ENCODE measurements at places on chromosomes 1 and 21. TPM values are rescaled to one million over a fixed set of nuclear protein-coding genes. Genes with fewer than 3 reads are reported as not detected.

Gene FCGR3A
- not detected for total RNA-seq

Gene CDK11B
- total RNA-seq: 6.7 TPM

Gene RGS4
- total RNA-seq: 235 TPM

Gene AMIGO1
- 0.76 TPM for total RNA-seq

Gene CXADR
- 26.6 TPM for total RNA-seq

Gene FLVCR1
- 9.4 TPM for total RNA-seq

Gene ETV3L
- total RNA-seq: not detected

Gene FLG
- total RNA-seq: under 0.01 TPM

Gene YARS1
- 161 TPM for total RNA-seq

Gene LRRN2
- total RNA-seq: not detected

Gene JAM2
- total RNA-seq: 0.15 TPM

Gene NBPF4
- total RNA-seq: not detected

Gene SYNC
- total RNA-seq: 9.1 TPM

Gene CELSR2
- 0.65 TPM for total RNA-seq

Gene BRDT
- not detected for total RNA-seq

Gene MYOG
- not detected for total RNA-seq

Gene TRAPPC10
- 19.5 TPM for total RNA-seq

Gene FAM177B
- not detected for total RNA-seq

Gene TGFB2
- total RNA-seq: 6.8 TPM

Gene ENAH
- total RNA-seq: 25.0 TPM

Gene FAM20B
- 33.5 TPM for total RNA-seq

Gene MMP23B
- total RNA-seq: 0.61 TPM

Gene LRRC38
- total RNA-seq: not detected

Gene EPHB2
- total RNA-seq: 50.0 TPM

Gene IGFN1
- total RNA-seq: 0.15 TPM

Gene COL24A1
- total RNA-seq: under 0.01 TPM

Gene FNDC5
- not detected for total RNA-seq

Gene URB1
- total RNA-seq: 15.6 TPM

Gene ESPN
- 1.3 TPM for total RNA-seq

Gene OR2L13
- total RNA-seq: not detected

Gene RHOU
- 0.46 TPM for total RNA-seq

Gene COL9A2
- under 0.01 TPM for total RNA-seq

Gene TRIM46
- 3.5 TPM for total RNA-seq

Gene ECM1
- total RNA-seq: 0.46 TPM

Gene OR10J1
- total RNA-seq: not detected

Gene PM20D1
- not detected for total RNA-seq

Gene SPRR2E
- not detected for total RNA-seq

Gene TSSK3
- total RNA-seq: not detected

Gene PLA2G2C
- not detected for total RNA-seq

Gene MPC2
- 20.5 TPM for total RNA-seq

Gene ERICH3
- not detected for total RNA-seq

Gene DNM3
- 0.76 TPM for total RNA-seq

Gene GBP1
- total RNA-seq: 69.3 TPM

Gene OR2T34
- total RNA-seq: not detected

Gene VAMP4
- total RNA-seq: 6.8 TPM
